ENCODE measurements at places on chromosomes 11 and 22. TPM values are rescaled to one million over a fixed set of nuclear protein-coding genes. Genes with fewer than 3 reads are reported as not detected.

DNA sequence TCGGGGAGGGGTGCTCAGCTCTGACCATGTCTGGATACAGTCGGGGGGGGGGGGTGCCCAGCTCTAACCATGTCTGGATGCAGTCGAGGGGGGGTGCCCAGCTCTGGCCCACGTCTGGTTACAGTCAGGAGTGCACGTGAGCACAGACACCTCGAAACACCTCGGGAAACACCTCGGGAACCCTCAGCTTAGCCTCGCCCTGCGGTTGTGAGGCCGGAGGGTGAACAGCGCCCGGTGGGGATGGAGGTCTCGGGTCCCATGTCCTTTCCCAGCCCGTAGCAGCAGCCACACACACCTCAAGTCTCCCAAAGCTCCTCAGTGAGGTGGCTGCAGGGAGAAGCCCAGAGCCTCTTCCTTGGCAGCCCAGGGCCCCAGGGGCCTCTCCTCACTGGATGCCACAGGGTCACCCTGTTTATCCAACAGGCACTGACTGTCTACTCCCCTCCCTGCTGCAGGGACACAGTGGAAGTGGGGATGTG, 2.1 kb downstream of the SIGIRR start:
- peak; percentile 13 for DNase-seq

DNA sequence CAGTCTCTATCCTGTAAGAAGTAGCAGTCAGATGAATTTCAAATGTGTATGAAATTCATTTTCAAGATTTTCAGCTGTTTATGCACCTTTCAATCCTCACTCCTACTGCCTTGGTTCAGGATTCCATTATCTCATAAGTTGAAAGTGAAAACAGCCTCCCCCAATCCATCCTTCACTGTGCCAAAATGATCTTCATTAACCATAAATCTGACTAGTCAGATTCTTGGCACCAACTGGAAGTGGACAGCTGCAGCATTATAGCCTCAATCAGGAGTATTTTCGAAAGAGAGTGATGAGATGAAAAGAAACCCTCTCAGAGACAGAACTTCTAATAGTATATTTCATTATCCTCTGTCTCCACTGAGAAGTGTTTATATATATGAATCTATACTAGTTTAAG, 365.3 kb upstream of the PDGFD start:
- DNase-seq = no peak

DNA sequence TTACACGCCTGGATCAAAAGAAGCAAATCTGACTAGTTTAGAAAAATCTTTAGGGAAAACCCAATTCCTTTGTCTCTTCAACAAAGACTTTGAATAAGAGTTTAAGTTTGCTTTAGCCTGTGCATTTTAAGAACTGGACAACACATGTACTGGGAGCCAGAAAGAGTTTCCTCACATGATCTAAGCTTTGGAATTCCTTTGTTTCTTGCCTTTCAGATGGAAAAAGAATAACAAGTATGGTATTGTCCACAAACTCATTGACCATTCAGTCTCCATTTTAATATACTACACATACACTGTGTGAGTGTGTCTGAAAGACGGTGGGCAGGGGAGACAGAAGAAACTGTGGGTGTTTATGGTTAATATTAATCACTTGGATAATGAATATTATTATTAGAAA, 205.6 kb downstream of the MAML2 start:
- DNase-seq = no peak

DNA sequence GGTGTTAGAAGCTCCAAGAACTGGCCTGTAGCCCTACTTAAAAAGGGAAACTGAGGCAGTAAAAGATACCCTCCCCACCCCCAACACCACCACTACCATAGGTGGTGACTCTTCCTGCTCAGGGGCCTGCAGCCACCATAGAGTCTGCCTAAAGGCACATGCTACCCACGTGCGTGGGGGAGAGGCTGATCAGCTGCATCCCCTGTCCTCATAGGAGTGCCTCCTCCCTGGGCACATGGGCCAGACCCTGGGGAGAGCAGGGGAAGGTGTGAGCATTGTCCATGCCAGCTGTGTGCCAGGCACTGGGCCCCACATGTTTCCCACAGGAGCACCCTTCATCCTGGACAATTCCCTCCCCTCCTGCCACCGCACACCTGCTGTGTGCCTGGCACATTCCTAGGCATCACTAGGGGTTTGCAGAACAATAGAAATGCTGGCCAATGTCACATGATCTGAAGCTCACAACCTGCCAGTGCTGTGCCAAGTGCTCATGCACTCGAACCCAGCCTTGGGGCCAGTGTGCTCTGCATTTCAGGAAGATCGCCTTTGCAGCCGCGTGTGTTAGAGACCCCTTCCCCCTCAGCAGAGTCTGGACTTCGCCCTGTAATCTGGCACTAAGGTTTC, 41.7 kb upstream of the GCAT start:
- DNase-seq = no peak

DNA sequence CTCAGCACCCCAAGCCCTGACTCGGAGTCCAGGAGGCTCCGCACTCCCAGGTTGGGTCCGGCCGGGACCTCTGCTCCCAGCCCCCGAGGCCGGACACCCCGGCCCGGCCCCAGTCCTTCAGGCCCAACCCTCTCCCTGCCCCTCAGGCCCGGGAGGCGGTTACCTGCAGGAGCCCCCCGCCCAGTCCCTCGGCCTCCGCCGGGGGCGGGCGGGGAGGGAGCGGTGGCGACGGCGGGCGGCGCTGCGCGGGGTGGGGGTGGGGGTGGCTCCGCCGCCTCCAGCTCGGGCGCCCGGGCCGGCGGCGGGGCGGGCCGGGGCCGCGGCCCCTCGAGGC, 310 bp downstream of the TCF20 start:
- DNase-seq = no peak

DNA sequence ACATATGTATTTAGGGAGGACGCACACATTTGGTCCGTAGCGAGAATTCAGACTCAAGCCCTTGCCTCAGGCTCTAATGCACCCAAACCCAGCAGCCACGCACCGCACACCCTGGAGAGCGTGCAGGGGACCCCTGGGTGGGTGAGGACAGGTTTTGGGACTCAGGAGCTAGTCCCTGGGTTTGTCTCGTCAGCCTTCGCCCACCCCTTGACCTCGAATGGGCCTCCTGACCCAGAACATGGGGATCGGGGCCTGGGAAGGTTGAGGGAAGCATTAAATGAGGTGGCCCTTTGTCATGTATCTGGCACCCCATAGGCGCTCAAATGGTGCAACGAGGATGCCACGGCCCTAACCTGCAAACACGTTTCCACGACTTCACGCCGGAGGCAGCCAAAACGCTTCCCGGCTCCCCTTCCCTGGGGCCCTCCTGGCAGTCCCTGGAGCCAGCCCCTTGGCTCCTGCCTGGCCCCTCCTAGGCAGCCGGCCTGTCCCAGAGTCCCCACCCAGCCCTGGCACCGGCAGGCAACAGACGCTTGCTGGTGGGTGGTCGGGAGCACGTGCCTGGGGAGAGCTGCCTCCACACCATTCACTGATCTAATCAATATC, 5.5 kb upstream of the LINC01488 start:
- DNase-seq = no peak

MEI1 gene
- total RNA-seq = 75.6 TPM

- DNase-seq = no peak
Measured at GRCh38 chr11:3989276-3989920, 105.2 kb upstream of the RRM1 start.

RFPL3 gene
- total RNA-seq = not detected

DNA sequence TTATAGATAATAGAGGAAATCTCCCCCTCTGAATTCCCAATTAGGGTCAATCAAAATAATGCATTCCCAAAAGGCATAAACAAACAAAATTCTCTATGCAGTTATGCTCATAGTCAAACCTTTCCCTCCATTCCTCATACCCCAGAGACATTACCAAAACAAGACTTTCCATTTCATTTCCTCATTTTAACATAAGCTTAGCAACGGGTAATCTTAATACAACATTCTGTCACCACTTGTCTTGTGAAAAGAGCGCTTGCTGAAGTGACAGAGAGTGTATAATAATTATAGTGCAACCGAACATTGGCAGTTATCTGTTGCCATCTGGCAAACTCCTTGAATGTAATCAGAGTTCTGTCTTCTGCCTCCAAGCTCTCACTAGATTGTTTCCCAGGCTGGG, 1.2 kb upstream of the SLN start:
- DNase-seq = no peak

GRCh38 chr11:12503039-12503484, 125.7 kb downstream of the PARVA start:
- DNase-seq = no peak

CHADL gene
- 0.36 TPM for total RNA-seq

DNA sequence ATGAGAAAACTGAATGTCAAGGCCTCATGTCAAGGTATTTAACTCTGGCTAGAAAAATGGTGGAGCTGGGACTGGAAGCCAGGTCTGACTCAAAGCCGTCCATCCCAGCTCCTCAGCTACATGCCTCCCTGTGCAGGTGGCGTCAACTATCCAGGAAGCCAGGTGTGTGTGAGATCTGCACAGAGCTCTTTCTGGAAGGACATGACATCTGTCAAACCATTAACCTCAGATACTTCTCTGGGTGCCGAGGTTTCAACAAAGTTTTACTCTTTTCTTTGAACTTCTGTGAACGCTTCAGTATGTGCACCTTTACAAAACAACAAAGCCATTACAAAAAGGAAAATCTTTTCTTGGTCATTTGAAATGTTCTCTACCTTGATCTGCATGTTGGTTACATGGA, 7.0 kb upstream of the CASTOR1 start:
- no peak for DNase-seq

C22orf42 gene
- not detected for total RNA-seq

DNA sequence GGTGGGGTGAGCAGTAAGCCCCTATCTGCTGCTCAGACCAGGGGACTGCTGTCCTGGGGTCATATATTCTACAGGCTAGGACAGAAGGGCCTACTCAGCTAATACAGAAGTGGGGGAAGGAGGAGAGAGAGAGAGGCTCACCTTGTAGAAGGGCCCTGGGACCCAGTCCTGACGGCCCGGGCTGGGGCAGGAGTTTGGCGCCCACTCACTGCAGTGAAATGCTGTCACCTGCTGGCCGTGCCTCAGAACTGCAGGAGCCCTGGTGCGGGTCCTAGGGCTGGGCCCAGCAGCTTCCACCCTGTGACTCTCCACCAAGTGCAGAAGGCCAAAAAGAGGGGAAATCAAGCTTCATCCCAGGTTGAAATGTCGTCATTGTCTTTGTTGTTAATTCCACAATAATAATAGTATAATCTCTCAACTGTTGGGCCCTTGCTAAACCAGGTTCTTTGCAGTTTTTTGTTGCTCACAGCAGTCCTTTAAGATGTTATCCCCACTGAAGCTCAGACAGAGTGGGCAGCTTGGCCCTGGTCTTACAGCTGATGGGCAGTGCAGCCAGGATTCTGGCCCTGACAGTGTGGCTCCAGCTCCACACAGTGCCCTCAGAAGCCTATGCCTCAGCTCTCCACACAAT, 29.6 kb downstream of the TRIM29 start:
- DNase-seq = peak; percentile 55

GRCh38 chr11:7600205-7600775, 73.0 kb downstream of the CYB5R2 start:
- no peak for DNase-seq

GRCh38 chr11:4039011-4039410, 55.6 kb upstream of the RRM1 start:
- no peak for DNase-seq

- DNase-seq = no peak
Measured at GRCh38 chr22:29609139-29609538, 5.7 kb downstream of the NF2 start.

NCAM1 gene
- total RNA-seq = 129 TPM

DNA sequence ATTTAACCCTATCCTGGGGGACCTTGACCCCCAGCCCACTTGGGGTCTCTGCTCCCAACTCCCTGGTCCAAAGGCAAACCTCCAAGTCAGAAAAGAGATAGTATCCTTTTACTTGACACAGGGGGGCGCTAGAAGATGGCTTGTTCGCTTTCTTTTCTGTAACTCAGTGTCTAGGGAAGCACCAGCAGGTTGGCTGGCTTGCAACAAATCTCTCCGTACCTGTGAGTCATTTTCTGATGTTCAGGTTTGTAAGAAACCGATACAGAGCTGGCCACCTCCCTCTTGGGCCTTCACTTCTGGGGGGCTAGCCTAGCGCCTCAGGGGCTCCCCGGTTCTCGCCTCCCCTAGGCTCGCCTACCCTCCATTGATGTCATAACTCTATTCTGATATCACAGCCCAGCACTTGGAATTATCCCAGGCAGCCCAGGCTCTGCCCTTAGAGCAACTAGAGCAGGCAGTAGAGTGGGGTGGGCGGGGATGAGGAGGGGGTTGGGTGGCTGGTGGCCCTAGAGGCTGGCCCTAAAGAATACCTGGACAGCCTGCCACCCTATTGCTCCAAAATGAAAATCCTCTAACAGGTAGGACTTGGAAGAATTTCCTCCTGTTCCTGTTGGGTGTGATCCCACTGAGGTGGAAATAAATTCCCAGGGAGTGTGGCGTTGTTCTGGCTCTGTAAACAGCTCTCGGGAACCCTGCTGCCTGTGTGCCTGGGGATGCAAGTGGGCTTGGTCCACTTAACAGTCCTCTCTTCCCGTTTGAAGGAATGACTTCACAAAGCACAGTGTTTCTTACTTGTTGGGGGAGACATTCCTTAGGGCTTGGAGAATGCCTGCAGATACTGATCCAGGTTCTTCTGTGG, 69.4 kb downstream of the OSBP2 start:
- DNase-seq = no peak

DNA sequence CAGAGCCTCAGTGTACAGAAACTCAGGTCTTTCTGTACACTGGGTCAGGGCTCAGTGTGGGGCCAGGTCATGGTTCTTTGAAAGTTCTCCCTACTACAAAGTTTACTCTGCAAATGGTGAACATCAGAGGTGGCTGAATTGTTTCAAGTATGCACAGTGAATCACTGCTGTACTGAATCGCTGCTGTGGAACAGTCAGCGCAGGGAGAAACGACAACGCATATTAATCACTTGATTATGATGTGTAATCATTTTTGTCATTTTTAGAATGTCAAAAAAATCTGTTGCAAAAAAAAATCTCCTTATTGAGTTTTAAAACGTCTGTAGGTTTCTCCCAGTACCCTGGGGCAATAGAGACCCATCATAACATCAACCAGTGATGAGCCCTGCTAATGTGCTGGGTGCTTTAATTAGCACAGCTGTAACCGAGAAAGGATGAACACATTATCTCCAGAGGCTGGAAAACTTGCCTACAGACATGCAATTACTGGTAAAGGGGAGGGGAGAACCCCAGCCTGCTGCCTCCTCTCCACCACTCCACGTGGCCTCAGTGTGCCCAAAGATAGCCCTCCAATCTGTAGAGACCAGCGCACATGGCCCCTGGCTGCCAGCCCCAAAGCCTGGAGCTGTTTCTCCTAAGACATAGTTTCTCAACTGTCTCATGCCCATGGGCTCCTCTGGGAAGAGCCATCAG, 12.8 kb downstream of the ARRB1 start:
- DNase-seq = no peak

DNA sequence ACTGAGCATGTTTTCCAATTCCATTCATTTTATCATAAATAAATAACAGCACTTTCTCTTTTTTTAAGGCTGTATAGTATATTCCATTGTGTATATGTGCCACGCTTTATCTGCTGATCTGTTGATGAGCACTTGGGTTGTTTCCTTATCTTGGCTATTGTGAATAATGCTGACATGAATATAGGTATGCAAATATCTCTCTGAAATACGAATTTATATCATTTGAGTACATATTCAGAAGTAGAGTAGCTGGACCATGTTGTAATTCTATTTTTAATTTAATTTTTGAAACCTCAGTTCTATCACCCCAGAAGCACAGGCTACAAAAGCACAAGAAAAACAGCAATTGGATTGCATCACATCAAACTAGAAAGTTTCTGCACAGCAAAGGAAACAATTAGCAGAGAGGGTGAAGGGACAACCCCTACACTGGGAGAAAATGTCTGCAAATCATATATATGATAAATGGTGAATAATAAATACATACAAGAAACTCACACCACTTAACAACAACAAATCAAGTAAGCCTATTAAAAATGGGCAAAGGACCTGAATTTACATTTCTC, 43.4 kb downstream of the XKR3 start:
- no peak for DNase-seq

MYEOV gene
- total RNA-seq = 1.1 TPM
